ENCODE measurements at places on chromosomes 1 and 21.
A peak's percentile ranks its signal among the peaks of the same experiment; 100 is the strongest.

DNA sequence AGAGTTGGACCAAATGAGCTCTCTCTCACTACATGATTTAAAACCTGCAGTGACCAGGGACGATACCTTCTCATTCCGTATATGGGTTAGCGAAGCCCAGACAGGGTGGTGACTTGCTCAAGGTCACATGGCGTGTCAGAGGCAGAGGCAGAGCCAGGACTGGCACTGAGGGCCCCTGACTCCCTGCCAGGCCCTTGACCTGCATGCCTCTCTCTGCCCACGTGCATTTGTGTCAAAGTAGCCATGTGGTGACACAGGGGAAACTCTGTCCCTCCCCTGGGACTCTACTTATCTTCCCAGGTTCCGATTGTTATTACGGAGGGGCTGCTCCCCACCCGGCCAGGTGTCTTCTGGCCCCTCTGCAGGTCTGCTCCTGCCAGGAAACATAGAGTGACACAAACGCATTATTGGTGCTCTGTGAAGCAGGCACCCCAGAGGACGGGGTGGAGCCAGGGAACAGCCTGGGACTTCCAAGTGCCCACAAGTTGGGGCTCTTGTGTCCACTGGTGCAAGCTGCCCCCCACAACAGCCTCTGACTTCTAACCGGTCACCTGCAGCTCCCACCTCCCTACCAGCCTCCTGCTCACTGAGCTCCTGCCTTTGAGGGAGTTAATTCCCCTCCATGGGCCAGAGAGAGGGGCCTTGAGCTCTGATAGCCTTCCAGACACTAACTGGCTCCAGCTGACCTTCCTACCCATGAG, 7.3 kb upstream of the TINAGL1 start:
- no peak for DNase-seq

DNA sequence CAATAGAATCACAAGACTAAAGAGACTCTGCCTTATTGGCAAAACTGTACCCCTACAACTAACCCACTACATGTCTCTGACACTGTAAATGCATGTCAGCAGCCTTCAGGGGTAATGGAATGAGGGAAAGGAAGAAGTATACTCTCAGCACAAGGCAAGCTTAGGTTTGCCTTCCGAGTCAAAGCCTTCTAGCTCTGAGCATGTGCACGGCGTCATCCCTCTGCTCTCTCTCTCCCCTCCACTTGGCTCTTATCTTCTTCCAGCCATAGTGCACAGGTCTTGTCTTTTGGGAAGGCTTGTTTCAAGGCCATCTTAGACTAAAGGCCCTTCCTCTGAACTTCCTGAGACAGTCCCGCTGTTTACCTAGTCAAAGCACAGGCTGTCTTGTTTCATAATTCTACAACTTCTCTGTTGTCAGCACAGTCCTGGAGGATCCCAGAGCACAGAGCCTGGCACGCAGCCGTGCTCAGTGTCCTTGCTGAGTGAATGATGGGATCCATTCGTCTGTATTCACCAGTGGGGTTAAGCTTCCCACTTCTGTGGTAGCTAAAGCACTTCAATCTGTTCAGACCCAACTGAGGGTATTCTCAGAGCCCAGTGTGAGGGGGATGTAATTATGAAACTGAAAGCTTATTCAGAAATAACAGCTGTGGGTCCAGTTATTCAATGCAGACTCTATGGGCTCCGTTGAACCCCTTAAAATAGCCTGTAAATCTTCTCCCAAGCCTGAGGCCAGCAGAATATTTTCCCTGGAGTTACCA, 166.5 kb upstream of the PLD5 start:
- no peak for DNase-seq

DNA sequence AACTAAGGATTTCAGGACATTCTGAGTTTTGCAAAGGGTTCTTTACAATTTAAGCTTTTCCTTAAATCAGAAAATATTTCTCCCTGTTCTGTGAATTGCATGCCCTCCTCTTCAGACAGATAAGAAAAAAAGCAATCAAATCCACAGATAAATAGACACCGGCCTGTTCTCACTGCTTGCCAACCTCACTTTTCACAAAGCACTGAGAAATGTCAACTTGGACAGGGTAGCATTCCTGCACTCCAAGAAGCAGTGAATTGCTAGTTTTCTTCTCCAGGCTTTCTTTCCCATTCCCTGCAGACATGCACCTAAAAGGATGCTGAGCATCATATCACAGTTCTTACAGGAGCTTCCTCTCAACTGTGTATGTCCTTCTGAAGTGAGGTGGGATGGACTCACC, 226.0 kb downstream of the CHRM3 start:
- DNase-seq = no peak

- no peak for DNase-seq
Measured at GRCh38 chr21:33228455-33228854, 1.3 kb upstream of the IFNAR2 start.

DNA sequence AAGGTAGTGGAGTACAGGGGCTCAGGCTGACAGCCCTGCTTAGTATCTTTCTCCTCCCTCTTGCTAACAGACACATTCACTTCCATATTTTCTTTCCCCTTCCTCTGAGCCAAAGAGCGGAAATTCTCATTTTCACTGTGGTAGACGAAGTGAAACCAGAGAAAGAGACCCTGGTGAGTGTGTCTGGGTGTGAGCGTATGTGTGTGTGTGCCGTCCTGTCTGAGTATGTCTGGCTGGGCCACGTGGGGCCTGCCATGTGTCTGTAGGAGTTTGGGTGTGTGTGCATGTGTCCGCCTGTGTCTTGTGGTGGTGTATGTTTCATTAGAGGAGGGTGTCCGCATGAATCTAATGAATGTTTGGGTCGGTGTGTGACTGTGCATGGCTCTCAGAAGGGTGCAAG, 1.7 kb downstream of the COL8A2 start:
- DNase-seq = peak; percentile 11

DNA sequence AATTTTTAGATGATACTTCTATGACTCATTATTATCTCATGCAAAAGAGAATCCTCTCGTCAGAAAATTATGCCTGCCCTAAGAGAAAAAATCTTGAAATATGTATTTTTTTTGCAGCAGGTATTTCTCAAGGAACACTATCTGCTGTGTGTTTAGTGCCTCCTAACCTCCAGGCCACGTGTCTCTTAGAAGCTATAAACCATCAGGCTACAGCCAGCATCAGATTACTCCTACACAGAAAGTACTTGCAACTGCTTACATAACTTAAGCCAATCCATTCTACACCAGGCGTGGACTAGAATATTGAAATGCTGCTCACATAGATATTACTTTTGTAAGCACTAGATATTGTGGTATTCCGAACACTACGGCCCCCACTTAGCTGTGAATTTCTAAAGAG, 933.4 kb downstream of the PLA2G4A start:
- no peak for DNase-seq

GRCh38 chr1:86508583-86508969, 38.3 kb upstream of the CLCA4 start:
- no peak for DNase-seq

DNA sequence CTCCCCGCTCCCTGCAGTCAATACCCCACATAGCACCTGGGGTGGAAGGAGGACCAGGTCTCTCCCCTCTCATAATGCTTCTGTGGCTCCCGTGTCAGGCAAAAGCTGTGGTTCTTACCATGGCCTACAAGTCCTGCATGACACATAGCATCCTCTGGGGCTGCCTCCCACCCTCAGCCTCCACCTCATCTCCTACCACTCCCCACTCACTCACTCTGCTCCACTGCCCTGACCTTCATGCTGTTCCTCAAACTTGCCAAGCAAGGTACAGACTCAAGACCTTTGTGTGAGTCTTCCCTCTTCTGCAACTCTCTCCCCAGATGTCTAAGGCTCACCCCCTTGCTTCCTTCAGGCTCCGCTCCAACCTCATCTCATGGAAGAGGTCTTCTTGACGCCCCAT, 28.0 kb upstream of the VANGL1 start:
- DNase-seq = no peak

DNA sequence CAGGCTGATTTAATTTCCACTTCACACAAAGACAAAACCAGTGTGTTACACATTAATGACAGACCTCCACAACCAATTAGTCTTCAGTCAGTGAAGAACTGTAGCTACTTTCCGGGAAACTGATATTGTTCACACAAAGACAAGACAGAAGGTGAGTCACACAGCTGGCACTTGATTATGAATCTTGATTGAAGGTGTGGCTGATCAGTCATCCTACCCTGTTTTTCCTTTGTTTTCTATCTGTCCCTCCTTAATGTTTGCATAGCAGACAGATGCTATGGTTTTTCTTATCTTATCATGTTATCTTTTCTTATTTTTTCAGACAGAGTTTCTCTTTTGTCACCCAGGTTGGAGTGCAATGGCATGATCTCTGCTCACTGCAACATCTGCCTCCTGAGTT, 185.1 kb upstream of the GREM2 start:
- DNase-seq = no peak

GRCh38 chr1:169722779-169723178, 11.1 kb downstream of the SELE start:
- no peak for DNase-seq

GRCh38 chr1:232462213-232462612, 167.7 kb downstream of the SIPA1L2 start:
- DNase-seq = no peak

GRCh38 chr1:200073286-200073637, 45.8 kb downstream of the NR5A2 start:
- DNase-seq = no peak

DNA sequence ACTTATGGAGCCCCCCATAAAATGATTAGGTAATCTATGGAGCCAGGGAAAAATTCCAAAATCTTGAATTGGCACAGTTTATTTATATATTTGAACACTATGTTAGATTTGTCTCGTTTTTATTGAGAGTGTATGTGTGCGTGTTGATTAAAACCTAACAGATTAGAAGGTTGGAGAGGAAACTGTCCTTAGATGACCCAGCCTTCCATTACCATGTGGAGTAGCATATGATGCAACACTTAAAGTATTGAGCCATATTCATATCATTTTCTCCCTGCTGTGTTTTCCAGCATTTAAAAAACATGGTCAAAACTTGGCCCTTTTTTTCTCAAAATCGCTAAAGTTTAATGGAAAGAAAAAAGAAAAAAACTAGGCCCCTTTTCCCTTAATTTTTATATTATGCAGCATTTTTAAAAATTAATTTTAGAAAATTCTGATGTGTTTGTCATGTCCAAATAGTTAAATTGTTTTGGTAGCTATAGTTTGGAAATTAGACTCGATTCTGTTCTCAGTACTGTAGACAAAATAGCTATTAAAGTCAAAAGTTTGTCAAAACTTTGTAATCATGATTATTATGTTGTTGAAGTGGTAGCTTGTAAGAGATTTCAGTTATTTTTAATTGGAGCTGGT, 2.3 kb downstream of the LRRC8D start:
- DNase-seq = no peak

- no peak for DNase-seq
Measured at GRCh38 chr21:43850728-43851295, 14.2 kb upstream of the AGPAT3 start.

DNA sequence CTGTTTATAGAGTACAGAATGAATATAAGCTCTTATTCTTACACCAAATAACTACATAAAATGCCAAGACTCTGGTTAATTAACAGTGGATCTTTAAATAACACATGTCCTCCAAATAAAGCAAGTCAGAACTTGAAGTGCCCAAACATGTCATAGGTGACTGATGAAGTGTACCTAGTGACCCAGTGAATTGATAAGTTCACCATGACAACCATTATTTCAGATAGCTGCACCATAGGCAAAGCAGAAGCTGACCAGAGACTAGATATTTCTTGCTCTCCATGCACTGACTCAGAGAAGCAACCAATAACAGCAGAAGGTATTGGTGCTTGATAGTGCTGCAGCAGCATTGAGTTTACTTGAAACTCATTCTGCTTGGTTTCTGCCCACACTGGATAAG, 192.1 kb downstream of the DUSP10 start:
- no peak for DNase-seq

GRCh38 chr1:157193702-157194391, 55.7 kb upstream of the ETV3 start:
- DNase-seq = peak; percentile 50

DNA sequence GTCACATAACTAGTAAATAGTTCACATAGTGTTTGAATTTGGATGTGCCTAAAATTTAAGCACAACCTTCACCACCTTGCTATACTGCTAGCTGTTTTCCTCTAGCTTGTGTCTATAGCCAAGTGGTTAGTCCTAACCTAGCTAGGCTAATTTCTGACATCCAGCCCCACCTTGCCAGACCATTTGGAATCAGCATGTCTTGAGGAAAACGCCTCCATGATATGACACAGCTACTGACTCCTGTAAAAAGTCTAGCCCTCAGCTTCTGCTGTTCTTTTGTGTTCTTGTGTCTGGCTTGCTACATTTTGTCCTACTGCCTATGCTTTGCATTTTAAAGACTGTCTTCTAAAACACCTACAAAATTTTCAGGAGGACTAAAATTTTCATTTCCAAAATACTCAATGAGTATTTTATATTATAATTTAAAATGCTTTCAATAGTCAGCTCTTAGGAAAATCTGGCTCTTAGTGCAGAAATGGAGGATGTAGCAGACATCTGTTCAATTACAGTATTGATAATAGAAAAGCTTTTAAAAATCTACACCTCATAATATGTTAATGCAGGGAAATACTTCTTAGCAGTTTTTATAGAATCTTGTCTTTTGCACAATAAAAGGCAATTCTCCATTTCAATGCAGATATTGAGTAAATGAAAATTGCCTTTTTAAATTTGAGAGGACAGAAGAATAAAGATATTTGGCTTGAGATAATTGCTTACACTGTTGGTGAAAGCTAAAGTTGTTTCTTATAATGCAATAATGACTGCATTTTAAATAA, 160.8 kb upstream of the APP start:
- DNase-seq = no peak

DNA sequence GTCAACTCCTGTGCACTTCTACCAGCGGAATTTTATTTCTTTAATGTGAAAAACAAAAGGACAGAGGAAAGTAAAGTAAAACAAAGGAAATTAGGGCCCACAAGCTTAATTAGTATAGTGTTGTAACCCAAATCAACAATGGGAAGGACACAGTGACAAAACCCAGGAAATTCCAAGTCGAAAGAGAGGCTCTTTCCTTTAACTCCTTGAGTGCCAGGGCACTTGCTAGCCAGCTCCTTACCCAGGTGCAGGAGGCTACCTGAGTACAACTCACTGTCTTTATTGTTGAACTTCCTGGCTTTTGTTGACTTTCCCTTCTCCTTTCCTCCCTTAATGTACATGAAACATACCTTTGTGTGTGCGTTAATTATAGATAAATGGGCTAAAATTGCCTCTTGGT, 55.0 kb downstream of the PEX14 start:
- no peak for DNase-seq

GRCh38 chr1:4549930-4550329, 104.5 kb upstream of the AJAP1 start:
- DNase-seq = no peak

DNA sequence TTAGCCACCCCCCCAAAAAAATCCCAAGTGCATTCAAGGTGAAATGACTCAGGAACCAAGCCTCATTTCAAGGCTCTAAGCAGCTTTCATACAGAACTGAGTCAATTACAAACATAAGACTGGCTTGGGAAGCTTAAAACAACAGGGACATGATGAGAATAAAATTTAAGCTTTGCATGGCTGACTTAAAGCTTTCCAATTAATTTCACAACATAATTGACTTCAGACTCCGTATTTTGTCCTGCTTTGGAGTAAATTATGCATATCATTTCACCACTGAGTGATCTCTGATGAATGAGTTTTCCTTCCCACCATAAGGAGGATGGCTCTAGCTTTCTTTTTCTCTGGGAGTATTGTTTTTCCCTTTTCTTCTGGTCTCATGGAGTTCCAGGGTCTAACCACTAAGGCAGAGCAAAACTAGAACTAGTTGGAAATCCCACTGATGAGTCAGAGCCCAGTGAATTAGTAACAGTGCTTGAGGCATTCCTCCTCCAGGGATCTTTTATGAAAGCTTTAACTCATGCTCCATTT, 72.8 kb downstream of the XCL2 start:
- no peak for DNase-seq

GRCh38 chr21:26653430-26653829, 80.3 kb upstream of the CYYR1 start:
- DNase-seq = no peak

GRCh38 chr1:182170891-182171461, 109.5 kb upstream of the ZNF648 start:
- DNase-seq = no peak
